ENCODE measurements at places on chromosomes 16 and 17.

- DNase-seq: no peak
These were observed 827 bp downstream of the CDK10 start for GRCh38 chr16:89687092-89687940.

DNA sequence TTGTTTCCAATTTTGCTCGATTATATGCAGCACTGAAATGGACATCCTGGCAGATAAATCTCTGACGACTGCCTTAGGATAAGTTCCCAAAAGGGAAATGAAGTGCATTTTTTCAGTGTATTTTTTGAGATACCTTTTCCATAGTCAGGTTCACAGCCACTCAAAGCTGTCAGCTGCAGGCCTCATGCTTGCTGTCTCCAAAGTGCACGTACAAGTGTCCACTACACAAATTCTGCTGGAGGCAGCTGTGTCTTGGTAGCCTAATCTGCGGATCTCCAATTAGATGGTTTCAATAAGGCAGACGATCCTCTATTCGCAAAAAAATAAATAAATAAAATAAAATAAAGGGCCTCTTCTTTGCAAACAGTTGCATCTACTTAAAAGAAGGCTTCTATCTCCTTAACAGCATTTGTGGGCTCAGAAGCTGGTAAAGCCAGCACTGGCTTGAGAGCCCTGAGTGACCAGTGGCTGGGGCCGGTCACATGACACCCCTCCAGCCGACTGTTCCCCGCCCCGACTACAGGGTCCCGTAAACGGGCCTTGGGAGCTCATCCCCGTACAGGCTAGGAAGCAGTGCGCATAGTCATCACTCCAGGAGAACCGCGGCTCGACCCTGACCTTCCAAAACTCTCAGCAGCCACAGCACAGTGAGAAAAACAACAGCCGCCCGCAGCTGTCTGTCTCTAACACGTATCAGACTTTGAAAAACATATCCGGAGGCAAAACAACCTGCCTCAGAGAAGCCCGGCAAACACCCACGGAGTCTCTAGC, 18.8 kb downstream of the RPH3AL start:
- DNase-seq: no peak

DNA sequence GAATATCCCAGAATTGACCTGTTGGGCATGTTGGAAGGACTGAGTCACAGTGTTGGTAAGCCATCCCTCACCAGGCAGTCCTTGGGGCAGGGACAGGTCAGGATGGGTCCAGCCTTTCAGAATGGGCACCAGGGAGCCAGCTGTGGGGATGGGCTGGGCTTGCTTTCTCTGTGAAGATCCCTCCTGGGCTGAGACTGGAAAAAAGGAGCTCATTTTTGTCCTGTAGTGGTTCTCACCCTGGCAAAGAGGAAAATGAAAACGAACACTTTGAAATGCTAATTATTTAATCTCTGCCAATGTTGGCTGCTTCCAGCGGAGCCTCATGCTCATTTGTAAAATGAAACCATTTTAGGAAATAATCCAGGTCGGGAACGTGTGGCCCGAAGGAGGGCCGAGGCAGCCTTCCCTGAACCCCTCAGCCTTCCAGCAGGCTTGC, 237.5 kb upstream of the SALL1 start:
- DNase-seq: no peak

DNA sequence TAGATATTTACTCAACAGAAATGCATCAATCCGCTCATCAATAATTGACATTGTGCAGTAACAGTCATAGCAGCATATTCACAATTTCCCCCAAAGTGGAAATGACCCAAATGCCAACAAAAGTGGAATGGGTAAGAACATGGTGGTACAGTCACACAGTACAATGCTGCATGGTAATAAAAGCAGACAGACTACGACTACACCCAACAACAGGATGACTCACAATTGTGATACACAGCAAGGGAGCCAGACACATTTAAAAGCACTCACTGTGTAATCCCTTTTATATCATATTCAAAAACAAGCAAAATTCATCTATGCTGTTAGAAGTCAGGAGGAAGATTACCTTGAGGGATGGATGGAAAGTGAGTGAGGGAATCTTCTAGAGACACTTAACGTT, 76.5 kb upstream of the NUDT7 start:
- no peak for DNase-seq

GRCh38 chr17:13475574-13476223, 126.0 kb downstream of the HS3ST3A1 start:
- no peak for DNase-seq

- DNase-seq: no peak
These were observed 20.2 kb upstream of the ENGASE start for GRCh38 chr17:79054200-79054960.

DNA sequence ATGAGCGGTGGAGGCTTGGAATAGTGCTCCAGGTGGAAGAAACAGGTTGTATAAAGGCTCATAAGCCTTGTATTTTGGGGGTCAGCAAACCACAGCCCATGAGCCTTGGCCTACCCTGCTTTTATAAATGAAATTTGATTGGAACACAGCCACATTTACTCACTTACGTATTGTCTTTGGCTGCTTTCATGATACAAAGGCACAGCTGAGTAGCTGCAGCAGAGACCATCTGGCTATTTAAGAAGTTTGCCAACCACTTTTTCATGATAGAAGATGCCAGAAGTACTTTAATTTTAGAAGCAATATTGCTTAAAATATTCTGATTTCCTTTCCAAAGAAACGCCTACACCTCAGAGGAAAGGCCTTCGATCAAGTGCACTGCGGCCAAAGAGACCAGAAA, 73.8 kb downstream of the C17orf58 start:
- no peak for DNase-seq

DNA sequence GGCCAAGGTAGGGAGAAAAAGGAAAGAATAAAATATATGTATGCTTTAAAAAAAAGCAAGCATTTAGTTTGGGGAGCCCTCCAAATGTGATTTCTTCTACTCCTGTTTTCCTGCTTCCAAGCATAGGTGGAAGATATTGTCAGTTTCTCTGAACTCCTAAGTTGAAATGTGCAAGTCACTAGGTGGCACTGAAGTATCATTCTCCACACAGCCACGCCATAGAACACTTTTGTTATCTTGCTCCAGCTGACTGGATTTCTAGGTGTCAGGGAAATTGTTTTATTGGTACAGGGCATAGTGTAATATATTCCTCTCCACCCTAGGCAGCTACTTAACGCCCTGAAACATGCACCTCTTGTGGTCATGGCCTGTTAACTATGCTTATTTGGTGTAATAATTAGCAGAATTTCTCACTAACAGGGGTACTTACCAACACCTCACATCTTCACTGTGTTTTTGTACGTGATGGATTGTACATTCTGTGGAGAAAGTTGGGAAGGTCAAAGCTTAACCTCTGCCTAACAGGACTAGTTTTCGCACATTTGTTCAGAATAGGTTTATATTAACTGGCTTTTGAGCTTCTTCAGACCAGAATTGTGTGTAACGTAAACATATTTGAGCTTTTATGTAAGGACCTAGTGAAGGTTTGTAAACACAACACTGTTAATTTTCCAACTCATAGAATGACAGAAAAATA, 69.3 kb downstream of the FTO start:
- no peak for DNase-seq

DNA sequence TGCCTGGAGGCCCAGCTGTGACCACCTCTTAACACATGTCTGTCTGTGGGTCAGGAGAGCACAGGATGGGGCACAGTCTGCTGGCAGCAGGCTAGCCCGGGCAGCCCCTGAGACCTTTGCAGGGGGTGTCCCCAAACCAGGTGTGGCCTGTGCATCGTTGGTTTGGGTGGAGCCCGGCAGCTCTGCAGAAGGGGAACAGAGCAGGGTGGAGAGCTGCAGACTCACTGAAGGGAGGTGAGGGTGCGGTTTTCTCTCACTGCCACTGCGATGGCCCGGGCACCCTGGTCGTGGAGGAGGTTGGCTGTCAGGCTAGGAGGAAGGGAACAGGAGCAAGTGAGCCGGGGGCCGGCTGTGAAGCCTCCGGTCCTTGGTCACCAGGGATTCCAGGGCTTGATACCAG, 28.8 kb downstream of the NLRC3 start:
- DNase-seq: no peak

GRCh38 chr17:670286-670685, 44.4 kb downstream of the VPS53 start:
- DNase-seq: no peak

DNA sequence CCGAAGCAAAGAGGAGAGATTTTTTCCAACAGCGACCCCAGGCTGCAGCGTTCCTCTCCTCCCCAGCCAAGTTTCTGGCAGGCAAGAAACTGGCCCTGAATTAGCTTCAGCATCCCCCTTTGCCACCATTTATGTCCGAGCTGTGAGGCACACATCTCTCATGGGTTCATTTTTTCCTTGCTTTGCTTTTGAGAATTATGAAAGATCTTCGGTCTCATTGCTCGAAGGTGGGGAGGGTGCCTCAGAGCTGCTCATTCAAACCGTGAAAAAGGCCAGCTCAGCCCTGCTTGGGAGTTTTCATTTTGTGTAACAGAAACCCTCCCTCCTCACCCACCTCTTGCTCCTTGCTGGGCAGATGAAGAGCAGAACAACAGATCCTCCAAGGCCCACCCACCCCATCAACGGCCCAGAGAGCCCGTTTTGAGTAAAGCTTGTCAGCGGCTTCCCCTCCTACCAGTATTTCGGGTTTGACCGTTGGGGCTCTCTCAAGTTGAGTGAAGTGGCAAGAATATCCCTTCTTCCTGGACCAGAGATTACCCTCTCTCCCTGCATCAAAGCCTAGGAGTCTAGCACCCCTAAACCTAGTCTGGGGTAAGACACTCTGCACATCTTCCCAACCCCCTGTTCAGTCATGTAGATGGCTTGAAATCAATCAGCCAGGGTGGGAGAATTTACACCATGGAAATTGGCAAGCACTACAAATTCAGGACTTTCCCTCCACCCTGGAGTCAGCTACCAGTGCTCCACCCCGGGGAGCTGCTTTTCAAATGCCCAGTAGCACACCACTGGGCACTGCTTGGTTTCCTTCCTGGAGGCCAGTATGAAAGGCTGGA, 1.8 kb downstream of the CCR7 start:
- DNase-seq: peak; percentile 74

DNA sequence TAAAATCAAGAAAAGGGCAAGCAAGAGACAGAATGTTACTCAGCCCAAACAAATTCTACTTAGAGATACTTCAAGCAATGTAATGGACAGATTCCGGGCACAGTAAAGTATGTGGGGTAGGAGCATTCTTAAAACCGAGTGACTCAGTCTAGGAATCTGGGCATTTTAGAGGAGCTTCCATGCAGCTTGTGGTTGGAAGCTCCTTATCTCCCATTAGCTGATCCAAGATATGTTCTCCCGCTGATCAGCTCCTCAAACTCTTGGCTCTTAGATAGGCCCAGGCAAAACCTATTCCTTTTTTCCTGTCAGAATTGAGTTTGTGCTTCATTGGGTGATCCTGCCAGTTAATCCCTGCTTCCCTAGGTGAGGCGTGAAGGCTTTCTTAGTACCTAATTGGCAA, 303.3 kb downstream of the CEP112 start:
- DNase-seq: no peak

- DNase-seq: no peak
These were observed 3.5 kb downstream of the ZBTB4 start for GRCh38 chr17:7475764-7476422.

DNA sequence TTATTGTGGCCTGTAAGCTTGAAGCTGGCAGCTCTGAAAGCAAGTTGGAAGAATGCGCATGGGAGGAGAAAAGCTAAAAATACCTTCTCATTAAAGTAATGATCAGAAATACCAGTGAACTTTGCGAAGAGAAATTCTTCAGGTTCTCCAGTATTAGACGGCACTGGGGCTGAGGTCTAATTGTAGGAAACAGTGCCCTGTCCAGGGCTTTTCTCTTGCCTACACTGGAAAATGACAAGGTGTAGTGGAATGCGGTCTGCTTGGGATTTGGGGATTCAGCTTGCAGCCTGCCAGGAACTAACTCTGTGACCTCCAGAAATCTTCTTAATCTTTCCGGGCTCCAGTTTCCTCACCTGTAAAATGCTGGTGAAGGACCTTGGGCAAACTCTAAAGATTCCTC, 53.3 kb upstream of the KCNJ16 start:
- no peak for DNase-seq

GRCh38 chr17:83012200-83012785, 67.1 kb upstream of the METRNL start:
- DNase-seq: no peak

- no peak for DNase-seq
These were observed 16.0 kb upstream of the LRRC75A start for GRCh38 chr17:16507918-16508533.

GRCh38 chr17:70091696-70092095, 16.7 kb downstream of the KCNJ16 start:
- no peak for DNase-seq

- DNase-seq: peak; percentile 76
These were observed 19.1 kb upstream of the STAC2 start for GRCh38 chr17:39244600-39245570.

- DNase-seq: no peak
These were observed at the start of gene CD300A for GRCh38 chr17:74466111-74466827. Gene CD300A, plus strand, starts transcription at chr17:74466634. Its CDS starts 70 bp downstream, at chr17:74466704.

GRCh38 chr17:79747508-79748294, 17.0 kb downstream of the ENPP7 start:
- DNase-seq: no peak

DNA sequence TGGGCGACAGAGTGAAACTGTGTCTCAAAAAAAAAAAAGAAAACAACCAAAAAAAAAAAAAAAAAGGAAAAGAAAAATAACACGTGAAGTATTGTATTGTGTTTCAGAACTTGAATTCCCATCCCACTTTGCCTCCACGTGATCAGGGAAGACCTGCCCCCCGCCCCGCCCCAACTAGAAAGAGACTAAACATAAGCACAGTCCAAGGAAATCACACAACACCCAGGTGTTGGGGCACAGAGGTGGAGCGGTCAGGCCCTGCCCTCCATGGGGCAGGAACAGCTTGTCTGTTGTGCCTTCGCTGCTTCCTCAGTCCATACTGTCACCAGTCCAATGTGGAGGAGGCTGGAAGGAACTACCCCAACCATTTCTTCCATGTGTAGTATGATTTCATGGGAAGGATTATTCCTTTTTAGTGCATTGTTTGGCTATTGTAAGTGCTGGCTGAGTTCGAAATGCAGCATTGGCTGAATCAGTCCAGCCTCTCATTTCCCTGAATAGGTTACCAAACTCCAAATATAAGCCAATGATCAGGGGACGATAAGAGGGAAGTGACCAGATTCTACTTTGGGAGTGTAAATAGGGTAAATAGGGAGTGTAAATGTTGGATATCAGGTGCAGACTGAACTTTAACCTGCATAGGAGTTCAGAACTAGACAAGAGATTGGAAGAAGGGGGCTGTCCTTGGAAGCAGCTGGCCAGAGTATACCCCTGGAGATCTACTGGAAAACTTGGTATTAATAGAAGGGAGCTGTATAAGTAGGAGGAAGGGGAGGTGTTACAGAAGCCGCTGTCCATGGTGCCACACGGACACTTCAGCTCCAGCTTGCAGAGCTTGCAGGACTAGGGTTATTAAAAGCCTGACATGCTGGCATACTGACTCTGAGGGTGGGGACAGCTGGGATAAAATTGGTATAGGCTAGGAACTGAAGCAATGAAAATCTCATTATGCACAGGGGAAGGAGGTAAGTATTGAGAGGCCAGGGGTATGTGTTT, 50.7 kb downstream of the TANGO6 start:
- DNase-seq: no peak

- peak; percentile 58 for DNase-seq
These were observed 14.5 kb upstream of the VWA3A start for GRCh38 chr16:22077700-22078313.

Data from activated naive CD4-positive, alpha-beta T cell treated with anti-CD3 and anti-CD28 coated beads, Interleukin-2, amount 50 U/mL, for 72 hours (primary cell).